ENCODE measurements at places on chromosomes 7 and 10. TPM values are rescaled to one million over a fixed set of nuclear protein-coding genes. Genes with fewer than 3 reads are reported as not detected.

- no peak overlapping the region for H3K27ac ChIP-seq
- no peaks in the 10 kb centered on the region for H3K4me1 ChIP-seq
- no peaks in the 10 kb centered on the region for H3K27me3 ChIP-seq
- H3K36me3 ChIP-seq, result no peaks in the 10 kb centered on the region
- H3K4me3 ChIP-seq, result no peak overlapping the region
Observed at GRCh38 chr10:83078160-83078559, 1061.1 kb upstream of the GHITM start.

DNA sequence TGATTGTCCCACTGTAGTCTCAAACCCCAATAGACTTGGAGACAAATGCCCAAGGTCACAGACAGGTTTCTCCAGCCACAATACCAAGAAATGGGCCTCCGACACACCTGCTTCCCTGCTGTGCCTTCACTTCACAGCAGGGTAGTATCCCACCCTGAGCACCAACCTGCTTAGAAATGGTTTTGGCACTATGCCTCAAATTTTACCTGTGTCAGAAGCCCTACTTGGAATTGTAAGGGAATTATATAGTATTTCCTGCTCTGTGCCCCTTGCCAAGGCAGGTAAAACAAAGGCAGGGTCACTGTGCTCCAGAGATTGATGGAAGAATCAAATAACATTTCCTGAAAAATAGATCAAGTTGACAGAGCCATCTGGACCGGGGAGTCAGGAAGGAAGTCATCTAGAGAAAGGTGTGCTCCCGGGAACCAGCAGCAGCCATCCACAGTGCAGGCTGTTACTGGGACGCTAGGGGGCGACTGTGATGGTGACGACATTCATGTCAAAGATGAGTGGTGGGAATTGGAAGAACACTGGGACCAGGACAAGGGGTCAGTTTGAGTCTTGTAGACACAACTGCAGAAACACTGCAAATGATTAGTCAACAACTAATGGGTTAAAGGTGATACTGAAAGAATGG, 117.8 kb upstream of the AKR1E2 start:
- H3K27ac ChIP-seq, result no peak overlapping the region
- DNase-seq, result no peak
- no peaks in the 10 kb centered on the region for H3K4me1 ChIP-seq
- H3K27me3 ChIP-seq, result no peaks in the 10 kb centered on the region
- H3K36me3 ChIP-seq, result no peaks in the 10 kb centered on the region

- H3K4me1 ChIP-seq, result peaks cover 14% of the 10 kb centered on the region
- peaks cover 4% of the 10 kb centered on the region for H3K27me3 ChIP-seq
- DNase-seq, result no peak
- no peak overlapping the region for H3K4me3 ChIP-seq
- no peak overlapping the region for H3K27ac ChIP-seq
- H3K36me3 ChIP-seq, result no peaks in the 10 kb centered on the region
Observed at GRCh38 chr10:96414303-96414702, 55.5 kb upstream of the OPALIN start.

- H3K4me1 ChIP-seq, result no peaks in the 10 kb centered on the region
- H3K4me3 ChIP-seq, result no peak overlapping the region
- H3K36me3 ChIP-seq, result no peaks in the 10 kb centered on the region
Observed at GRCh38 chr10:131399981-131400380, 88.5 kb upstream of the TCERG1L start.

- peaks cover 19% of the 10 kb centered on the region for H3K4me1 ChIP-seq
- no peaks in the 10 kb centered on the region for H3K27me3 ChIP-seq
- H3K4me3 ChIP-seq, result no peak overlapping the region
- H3K36me3 ChIP-seq, result no peaks in the 10 kb centered on the region
- DNase-seq, result peak; percentile 1
- no peak overlapping the region for H3K27ac ChIP-seq
Observed at GRCh38 chr7:47404010-47404409, 177.9 kb downstream of the TNS3 start.

ASNS gene
- 0.88 TPM for total RNA-seq

KLF14 gene
- 0.41 TPM for total RNA-seq

GNAT3 gene
- not detected for total RNA-seq

UBN2 gene
- 24.8 TPM for total RNA-seq

HTR5A gene
- total RNA-seq, result not detected

DYNC1I1 gene
- 8.3 TPM for total RNA-seq

Measured in gastrocnemius medialis (tissue), 4 donors.